Cardiac fibroblast (primary cell): ENCODE measurements at places on chromosomes 13 and 19.
A peak's percentile ranks its signal among the peaks of the same experiment; 100 is the strongest.

DNA sequence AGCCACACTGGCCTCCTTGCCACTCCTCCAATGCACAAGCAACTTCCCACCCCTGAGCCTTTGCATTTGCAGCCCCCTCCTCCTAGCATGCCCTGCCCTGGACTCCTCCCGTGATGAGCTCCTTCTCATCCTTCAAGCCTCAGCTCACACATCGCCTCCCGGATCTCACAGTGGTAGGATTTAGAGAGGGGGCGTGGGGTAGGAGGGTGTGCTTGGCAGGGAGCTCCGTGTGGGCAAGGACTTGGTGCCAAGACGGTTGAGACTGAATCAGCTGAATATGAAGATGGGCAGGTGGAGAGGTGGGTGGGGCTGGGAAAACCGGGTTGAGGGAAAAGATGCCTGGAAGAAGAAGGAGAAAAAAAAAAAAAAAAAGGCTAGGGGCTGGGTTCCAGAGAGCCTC, 48.4 kb upstream of the ZNRF4 start:
- DNase-seq: no peak

DNA sequence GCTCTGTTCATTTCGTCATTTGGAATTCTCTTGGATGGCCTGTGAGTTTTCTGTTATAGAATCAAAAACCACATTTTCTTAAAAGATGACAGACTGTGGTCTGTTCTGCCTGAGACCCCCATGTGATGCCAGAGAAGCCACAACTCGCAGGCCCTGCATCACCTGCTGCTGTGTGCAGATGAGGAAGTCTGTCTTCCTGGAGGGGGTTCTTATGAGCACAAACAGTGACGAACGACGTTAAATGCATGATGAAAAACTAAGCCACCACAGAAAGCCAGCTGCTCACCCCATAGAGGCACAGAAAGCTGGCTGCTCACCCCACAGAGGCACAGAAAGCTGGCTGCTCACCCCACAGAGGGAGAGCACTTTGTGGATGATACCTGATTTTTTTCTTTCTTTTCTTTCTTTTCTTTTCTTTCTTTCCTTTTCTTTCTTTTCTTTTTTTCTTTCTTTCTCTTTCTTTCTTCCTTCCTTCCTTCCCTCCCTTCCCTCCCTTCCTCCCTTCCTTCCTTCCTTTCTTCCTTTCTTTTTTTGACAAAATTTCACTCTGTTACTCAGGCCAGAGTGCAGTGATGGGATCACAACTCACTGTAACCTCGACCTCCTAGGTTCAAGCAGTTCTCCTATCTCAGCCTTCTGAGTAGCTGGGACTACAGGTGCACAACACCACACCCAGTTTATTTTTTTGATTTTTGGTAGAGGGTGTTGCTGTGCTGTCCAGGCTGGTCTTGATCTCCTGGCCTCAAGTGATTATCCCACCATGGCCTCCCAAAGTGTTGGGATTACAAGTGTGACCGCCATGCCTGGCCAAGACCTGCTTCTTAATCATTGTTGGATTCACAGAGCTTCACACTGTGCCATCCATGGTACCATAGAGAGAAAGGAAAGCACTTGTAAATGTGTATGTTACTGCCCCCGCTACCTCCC, 1191.4 kb downstream of the UQCRFS1 start:
- no peak for DNase-seq

- no peak for DNase-seq
Observed at GRCh38 chr13:46569456-46569855, 16.5 kb downstream of the LRCH1 start.

DNA sequence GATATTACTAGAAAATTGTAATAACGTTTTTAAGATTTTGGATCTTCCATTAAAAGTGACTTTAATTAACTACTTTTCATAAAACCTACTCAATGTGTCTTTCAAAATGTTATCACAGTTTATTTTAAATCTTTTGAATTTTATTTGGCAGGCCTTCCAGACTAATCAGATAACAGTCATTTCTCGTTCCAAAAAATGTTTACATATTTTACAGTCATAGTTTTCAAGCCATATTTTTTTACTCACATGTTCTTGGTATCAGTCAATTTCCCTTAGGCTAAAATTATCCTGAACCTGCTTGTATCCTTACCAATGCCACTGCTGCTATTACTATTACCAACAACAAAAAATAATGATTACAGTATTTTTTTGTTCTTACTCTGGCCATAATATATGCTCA, 1783.5 kb downstream of the SLITRK5 start:
- no peak for DNase-seq

GRCh38 chr19:35776102-35776788, 881 bp downstream of the ARHGAP33 start:
- DNase-seq: no peak

DNA sequence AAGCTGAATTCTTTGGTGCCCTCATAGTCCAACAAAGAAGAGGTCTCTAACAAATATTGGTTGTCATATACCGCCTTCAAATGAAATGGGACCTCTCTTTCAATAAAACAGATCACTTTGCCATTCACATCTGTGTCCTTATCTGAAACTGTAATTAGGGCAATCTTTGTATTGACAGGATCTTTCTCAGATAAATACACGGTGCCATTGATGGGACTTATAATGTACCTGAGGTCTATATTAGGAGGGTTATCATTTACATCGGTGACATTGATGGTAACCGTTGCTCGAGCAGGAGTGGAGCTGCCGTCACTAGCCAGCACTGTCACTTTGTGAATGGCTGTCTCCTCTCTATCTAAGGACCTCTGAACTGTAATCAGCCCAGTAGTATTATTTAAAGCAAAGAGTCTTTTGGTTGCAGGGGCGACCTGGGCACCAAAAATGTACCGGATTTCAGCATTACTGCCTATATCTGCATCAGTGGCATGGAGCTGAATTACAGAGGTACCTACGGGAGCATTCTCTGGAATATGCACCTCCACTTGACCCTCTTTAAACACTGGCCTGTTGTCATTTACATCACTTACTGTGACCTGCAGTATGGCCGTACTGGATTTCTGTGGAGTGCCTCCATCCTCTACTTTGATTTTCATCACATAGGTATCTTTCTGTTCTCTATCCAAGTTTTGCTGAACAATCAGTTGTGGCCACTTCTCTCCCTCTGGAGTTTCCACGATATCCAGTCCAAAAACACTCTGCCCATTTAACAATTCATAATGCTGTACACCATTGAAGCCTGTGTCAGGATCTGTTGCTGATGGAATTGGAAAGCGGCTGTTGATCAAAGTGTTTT, 2.8 kb downstream of the PCDH9 start:
- DNase-seq: no peak

GRCh38 chr19:11342429-11342828, 3.0 kb upstream of the RAB3D start:
- no peak for DNase-seq

- DNase-seq: peak; percentile 5
Observed at GRCh38 chr13:42612021-42612765, 38.2 kb downstream of the TNFSF11 start.

DNA sequence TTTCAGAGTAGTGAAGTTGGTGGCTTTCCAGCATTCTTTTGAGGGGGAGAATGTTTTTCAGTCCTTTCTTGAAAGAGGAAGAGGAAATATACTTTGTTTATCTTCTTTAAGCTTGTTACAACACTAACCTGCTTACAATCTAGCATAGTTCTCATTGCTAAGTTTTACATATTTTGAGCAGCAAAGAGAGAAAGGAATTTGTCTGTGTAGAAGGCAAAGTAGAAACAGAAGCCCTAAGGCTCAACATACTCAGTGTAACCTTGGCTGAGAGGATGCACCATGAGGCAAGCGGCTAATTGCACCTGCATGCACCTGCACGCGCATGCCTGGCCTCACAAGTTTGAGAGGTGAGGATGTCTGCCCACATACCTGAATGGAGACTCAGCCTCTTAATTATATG, 2.2 kb downstream of the FRY start:
- DNase-seq: no peak

DNA sequence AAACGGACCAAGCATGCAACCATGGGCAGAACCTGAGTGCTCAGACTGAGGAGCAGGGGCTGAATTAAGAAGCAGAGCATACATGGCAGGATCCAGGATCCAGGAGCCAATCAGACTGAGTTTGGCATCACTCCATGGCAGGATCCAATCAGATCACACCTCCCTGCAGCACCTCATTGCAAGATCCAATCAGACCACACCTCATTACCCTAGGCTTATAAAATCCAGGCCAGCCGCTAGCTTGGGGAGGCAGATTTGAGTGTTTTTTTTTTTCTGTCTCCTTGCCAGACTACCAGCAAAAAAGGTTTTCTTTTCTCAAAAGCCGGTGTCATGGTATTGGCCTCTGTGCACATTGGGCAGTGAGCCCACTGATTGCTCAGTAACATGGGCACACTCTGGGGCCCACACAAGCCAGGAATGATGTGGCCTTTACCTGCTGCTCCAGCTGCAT, 127.9 kb upstream of the GJB6 start:
- DNase-seq: peak; percentile 64

DNA sequence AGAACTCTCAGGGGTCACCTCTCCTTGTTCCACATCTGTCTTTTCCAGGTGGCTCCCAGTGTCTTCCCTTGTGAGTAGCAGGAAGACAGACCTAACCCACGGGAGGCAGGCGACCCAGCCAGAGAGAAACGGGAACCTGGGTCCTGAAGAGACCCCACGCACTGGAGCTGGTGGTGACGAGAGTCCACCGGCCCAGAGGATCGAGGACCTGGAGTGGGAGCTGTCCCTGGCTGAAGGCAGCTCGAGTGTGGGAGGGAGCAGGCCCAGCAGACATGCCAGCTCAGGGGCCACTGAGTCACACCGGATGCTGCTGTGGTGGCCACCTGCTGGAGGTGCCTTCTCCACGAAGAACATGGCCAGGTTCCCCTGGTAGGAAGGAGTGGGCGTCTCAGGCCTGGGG, 66.5 kb upstream of the ATP12A start:
- DNase-seq: no peak

- peak; percentile 84 for DNase-seq
Observed at GRCh38 chr13:64928696-64929499, 2301.2 kb downstream of the PCDH9 start.
